Mucosa of gallbladder (tissue), 1 donor: ENCODE measurements at places on chromosomes 3 and 15. TPM values are rescaled to one million over a fixed set of nuclear protein-coding genes. Genes with fewer than 3 reads are reported as not detected.

The MUC4 gene
- total RNA-seq, result 0.14 TPM

The PLSCR5 gene
- total RNA-seq, result not detected

The DPPA2 gene
- total RNA-seq, result not detected

The PRSS50 gene
- total RNA-seq, result 0.17 TPM

The COLQ gene
- 2.9 TPM for total RNA-seq

The TAGLN3 gene
- total RNA-seq, result not detected

The SHC4 gene
- 3.7 TPM for total RNA-seq

The CNTN6 gene
- not detected for total RNA-seq

The LIPC gene
- 0.58 TPM for total RNA-seq

DNA sequence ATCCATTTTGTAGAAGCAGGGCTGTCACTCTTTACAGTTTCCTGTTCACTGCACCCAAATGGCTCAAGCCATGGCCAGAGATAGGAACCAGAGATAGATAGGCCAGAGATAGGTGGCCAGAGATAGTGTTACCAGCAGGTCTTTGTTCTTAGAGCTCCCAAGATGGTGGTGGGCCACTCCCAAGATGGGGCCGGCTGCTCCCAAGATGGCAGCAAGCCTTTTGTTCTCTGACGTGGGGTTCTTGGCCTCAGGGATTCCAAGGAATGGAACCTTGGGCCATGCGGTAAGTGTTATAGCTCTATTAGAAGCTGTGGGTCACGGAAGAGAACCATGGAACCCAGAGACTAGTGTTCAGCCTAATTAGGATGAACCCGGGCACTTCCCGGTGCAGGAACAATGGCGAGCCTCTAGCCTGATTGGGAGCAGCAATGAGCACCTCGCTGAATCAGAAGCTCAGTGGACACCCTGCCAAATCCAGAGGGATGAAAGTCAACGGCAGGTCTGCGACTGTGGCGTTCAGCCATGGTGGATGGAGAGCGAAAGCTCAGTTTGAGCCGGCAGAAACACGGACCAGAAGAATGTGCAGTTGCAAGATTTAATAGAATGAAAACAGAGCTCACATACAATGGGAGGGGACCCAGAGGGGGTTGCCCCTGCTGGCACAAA lies 45.0 kb upstream of the CD96 start:
- DNase-seq, result no peak

GRCh38 chr3:9179826-9180763 lies 69.4 kb downstream of the SRGAP3 start:
- DNase-seq, result no peak

DNA sequence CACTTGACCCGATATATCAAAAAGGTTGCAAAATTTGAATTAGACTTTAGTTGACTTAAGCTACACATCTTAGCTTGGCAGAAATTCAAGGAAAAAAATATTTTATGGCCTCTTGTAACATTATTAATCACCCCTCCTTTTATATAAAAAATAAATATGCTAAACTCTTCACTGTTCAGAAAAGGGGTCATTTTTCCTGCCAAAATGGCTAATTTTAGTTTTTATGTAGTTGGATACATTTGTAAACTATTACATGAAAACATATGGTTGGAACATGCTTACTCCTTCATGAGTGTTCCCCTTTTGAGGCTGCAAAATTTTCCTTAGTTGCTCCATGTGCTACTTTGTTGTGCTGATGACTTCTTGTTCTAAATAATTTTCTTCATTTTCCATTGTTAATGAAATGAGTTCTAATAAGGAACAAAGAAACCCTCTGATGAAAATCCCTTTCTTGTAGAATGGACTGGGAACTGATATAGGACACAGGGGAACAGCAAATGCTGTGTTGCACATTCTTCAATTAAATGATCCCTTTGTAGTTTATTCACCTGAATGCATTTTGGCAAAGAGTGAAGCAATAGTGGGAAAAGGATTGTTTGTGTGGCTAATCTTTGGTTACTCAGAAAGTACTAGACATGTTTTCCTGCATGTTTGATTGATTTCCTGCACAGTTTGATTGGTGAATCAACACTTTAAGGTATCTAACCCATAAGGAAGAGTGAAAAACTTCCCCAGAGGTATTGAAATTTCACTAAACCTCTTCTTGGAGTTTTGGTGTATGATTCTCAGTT lies 349.3 kb downstream of the TIGIT start:
- DNase-seq, result no peak

DNA sequence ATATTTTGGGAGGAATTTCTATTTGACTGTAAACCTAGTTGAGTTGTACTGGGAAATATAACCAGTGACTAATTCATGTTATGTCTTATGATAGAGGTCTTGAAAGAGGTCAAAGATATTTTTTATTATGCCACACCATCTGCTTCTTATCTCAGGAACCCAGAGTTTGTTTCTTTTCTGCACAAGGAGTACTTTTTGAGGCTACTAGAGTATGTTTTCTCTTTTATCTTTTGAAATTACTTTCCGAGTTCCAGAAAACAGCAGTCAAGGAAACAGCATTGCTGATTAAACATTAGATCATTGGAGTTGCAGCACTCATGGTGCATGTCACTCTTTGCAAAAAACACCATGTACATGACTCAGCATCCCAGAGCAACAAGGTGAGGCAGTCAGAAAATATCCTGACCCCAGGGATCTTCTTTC lies 645.8 kb upstream of the NR2F2 start:
- DNase-seq, result no peak

- DNase-seq, result no peak
Measured at GRCh38 chr3:128198313-128198712, 45.0 kb downstream of the EEFSEC start.

DNA sequence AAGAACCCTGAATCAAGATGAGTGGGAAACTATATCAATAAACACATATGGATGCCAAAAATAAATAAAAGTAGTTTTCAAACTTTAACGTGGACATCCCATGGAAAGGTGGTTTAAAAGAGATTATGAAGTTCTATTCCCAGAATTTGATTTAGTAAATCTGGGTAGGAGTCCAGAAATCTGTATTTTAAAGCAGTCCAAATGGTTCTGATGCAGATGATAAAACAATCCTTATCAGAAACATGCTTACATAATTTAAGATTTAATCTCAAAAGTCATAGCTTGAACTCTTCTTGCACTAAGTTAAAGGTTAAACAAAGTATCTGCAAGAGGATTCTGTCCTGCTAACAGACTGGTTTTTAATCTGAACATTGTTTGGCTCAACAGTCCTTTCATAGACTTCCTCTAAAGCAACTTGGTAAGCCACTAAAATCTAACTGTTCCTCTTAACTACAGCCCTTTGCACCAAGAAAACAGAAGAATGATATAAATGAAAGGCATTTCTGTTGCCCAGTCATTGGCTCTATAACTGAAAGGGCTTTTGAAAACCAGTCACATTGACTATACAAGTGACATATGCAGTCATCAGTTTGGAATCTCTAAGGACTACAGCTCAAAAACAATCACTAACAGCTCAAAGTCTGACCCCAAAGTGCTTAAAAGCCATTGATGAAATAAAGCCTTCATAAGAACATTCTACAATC lies 23.4 kb upstream of the MAP4 start:
- DNase-seq, result no peak

GRCh38 chr3:172148241-172148640 lies 108.9 kb downstream of the FNDC3B start:
- no peak for DNase-seq

DNA sequence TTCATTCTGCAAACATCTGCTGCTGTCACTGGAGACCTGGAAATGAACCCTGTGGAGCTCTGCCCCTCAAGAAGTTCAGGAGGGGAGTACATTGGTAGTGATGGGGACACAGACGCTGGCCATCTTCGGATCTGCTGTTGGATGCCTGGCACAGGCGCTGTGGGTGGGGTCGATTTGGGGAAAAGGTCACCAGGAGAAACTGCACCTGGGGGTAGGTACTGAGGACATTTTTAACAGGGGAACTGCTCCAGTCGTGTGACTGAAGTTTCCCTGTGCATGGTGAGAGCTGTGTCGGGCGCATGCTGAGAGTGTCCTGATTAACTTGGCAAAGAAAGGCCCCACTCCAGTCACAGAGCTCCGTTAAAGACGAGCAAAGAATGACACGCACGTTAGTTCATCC lies 3.4 kb downstream of the UROC1 start:
- no peak for DNase-seq

DNA sequence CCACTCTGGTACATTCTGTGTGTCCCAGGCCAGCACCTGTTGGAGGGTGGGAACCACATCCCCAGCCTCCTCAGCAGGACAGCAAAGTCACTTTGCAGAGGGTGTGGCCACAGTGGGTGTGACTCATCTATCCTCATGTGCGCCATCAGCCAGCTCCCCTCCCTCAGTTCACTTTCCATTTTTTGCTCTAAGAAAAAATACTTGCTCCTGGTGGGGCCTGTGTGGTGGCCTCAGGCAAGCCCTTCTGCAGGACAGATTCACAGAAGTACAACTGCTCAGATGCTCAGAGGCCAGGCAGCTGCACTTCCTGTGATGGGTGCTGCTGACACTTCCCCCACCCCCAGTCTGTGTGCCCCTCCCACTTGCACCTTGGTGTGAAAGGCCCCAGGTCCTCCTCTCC lies 78.3 kb upstream of the ALDH1L1 start:
- no peak for DNase-seq

DNA sequence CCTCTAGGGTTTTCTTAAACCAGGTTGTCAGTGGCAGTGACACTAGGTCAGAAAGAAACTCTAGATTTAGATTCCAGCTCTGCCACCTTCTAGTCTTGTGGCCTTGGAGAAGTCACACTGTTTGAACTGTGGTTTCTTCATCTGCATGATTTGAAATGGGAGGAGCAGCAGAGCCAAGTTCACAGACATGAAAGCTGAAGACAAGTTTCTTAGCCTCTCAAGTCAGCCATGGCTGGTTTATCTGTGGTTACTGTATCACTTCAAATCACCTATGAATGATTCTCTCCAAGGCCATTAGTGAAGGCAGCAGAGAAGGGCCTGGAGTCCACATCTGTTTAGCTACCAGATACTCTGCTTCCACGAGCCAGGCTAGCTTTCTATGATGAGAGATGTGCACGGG lies 15.6 kb downstream of the CLEC3B start:
- no peak for DNase-seq

DNA sequence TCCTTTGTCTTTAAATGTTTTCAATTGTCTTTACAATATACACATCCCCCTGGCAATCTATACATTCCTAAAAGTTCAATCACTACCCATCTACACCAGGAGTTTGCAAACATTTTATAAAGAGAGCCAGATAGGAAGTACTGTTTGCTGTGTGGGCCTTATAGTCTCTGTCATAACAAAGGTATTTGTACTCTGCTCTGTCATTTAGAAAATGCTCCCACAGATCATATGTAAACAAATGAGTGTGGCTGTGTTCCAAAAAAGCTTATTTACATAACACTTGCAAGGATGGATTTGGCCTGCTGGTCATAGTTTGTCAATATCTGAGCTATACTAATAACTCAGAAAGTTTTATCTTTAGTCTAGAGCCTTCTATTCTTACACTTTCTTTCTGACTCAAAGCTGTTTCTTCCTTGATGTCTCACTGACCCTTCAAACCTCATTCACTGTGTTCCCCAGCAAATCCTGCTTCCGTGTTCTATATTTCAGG lies 511.9 kb downstream of the GBE1 start:
- DNase-seq, result peak; percentile 40

- no peak for DNase-seq
Measured at GRCh38 chr3:29255854-29256696, 24.8 kb upstream of the RBMS3 start.

DNA sequence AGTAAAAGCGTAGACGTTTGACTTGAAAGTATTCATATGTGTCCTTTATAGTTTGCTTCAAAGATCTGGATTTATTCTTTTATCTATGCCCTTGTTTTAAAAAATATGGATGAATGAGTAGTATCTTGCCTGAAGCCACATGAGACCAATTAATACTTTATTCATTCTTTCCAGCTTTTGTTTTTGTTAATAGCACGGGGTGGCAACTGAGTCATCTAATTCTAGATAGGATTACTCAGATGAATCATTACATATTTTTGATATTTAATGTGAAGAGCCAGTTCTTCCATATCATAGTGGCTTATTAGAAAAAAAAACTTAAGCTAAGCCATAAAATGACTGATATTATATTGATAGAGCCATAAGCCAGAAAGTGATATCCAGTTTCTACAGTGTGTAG lies 121.9 kb downstream of the BBX start:
- no peak for DNase-seq

- DNase-seq, result peak; percentile 58
Measured at GRCh38 chr15:65323071-65323511, 18.6 kb downstream of the RNU5B-1 start.

DNA sequence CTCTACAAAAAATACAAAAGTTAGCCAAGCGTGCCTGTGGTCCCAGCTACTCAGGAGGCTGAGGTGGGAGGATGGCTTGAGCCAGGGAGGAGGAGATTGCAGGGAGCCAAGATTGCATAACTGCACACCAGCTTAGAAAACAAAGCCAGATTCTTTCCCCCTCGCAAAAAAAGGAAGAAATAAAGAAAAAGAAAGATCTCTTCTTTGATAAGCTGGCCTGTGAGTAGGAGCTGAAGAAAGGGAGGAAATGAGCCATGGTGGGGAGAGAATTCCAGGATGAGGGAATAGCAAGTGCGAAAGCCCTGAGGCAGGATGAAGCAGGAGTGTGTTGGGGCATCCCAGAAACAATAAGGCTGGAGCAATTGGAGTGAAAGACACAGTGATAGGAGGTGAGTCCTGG lies 24.5 kb upstream of the TOP2B start:
- no peak for DNase-seq

GRCh38 chr3:126958638-126959085 lies 24.3 kb upstream of the PLXNA1 start:
- no peak for DNase-seq

DNA sequence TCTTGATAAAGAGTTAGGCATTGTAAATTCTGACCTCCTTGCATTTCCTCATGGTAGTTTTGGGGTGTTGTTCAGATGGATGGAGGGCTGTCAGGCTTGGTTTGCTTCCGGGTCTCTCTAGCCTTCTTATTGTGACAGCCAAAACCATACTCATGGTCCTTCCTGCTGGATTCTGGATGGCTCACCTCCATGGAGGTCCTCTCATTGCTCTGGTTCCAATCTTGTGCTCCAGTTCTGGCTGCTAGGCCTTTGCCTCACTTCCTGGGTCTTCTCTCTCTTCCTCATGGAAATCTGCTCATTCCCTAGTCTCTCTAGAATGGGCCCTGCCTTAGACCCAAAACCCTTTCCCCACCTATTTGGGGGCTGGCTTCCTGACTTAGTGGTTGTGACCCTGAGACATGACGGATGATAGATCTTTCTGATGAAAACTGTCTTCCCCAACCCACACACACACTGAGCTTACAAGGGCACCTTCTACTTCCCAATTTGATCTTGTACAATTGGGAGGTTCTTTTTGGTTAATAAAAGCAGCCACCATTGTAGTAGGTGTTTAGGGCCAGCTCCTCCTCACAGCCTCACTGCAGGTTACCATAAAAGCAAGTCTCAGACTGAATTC lies 66.2 kb upstream of the XCR1 start:
- DNase-seq, result no peak

DNA sequence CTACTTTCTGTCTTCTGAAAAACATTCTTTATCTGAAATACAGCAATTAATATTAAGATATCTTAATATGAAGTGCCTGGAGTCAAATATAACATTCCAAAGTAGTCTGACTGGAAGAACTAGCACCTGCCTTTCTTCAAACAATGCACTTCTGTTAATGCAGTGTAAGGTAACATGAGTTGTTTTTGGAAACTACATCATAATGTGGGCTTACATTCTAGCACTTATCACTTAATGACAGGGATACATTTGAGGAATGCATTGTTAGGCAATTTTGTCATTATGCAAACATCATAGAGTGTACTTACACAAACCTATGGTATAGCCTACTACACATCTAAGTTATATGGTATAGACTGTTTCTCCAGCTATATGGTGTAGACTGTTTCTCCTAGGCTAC lies 49.2 kb downstream of the SLC15A2 start:
- no peak for DNase-seq
